ENCODE measurements at places on chromosomes 5 and 9. TPM values are rescaled to one million over a fixed set of nuclear protein-coding genes. Genes with fewer than 3 reads are reported as not detected.
A peak's percentile ranks its signal among the peaks of the same experiment; 100 is the strongest.

DNA sequence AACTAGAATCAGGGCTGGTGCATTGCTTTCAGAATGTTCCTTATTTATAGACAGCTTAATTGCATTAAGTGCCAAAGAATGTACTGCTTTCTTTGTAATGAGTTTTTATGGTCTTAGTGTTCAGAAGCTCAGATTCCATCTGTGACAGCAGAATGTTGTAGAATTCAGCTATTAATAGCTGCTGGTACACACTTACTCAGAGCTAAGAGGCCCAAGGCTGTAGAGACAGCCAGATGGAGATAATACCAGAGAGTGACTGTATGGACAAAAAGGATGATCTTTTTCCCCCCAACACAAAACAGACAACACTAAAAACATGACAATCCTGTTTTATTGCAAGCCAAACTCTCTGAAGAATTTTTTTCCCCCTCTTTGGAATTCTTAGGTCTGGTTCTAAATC, 50.2 kb downstream of the PPP2R2B start:
- DNase-seq, result no peak

Gene PKN3
- 0.31 TPM for total RNA-seq

Gene TRAF1
- 2.5 TPM for total RNA-seq

Gene PCDHB12
- total RNA-seq, result 14.8 TPM

DNA sequence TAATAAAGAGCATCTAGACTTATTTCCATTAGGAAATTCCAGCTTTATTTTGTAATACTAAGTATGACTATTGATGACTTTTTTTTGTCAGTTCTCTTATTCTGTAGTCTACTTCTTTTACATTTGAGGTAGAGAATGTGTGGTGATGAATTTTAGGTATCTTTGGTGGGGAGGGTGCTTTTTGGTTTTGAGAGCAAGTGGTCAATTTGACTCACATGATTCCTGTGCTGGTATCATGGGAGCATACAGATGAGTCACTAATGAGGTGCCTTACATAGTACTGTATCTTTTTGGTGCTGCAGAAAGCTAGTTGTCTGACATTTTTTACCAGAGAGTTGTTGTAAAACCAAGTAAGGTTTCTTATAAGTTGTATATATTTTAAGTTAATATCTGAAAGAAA, 35.3 kb downstream of the ERBIN start:
- no peak for DNase-seq

DNA sequence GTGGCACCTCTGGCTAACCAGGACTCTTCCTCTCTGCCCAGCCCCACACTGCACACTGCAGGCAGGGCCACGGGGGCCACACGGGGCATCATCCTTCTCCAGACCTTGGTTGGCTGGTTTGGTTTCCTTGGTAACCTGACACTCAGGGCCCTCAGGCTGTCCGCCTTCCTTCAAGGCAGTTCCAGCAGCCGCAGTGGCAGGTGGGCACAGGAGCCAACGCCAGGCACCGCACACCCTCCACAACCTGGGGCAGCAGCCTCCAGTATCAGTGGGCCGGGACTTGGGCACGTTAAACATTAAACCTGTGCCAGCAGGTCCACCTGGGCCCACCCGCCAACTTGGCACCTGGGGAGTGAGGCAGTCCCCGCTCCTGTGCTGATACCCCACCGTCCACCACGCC, 1.9 kb downstream of the NPDC1 start:
- DNase-seq, result no peak

GRCh38 chr5:115469904-115470516, 74.6 kb downstream of the FEM1C start:
- no peak for DNase-seq

Gene CNTNAP3B
- 68.5 TPM for total RNA-seq

Gene C5orf34
- total RNA-seq, result 4.4 TPM

DNA sequence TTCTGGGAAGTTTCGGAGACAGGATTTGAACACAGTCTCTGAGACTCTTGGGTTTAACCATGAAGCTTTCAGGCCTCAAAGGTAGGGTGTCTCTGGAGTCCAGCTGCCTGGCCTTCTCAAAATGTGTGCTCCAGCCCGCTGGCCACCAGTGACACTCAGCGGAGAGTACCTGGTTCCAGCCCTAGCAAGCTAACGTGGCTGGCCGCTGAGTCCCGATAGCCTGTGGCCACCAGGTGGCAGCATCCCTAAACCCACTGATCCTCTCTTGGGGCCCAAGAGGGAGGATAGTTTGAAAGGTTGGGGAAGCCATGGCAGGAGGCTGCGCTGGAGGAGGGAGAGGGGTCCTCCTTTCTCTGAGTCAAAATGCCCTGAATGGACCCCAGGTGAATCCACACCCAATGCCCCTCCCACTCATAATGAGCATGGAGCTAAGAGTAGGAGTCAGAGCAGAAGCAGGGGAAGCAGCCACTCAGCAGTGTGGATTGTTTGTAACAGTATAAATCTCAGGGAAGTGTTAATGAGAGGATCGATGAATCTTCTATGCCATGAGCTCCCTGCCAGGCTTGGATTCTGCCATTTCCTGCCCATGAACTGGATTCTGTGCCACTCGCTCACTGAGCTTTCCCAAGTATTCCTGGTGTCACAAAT, 5.4 kb upstream of the TIFAB start:
- peak; percentile 16 for DNase-seq

Gene FXN
- total RNA-seq, result 1.1 TPM

Gene THOC3
- 45.4 TPM for total RNA-seq

Gene CNTFR
- 14.0 TPM for total RNA-seq

DNA sequence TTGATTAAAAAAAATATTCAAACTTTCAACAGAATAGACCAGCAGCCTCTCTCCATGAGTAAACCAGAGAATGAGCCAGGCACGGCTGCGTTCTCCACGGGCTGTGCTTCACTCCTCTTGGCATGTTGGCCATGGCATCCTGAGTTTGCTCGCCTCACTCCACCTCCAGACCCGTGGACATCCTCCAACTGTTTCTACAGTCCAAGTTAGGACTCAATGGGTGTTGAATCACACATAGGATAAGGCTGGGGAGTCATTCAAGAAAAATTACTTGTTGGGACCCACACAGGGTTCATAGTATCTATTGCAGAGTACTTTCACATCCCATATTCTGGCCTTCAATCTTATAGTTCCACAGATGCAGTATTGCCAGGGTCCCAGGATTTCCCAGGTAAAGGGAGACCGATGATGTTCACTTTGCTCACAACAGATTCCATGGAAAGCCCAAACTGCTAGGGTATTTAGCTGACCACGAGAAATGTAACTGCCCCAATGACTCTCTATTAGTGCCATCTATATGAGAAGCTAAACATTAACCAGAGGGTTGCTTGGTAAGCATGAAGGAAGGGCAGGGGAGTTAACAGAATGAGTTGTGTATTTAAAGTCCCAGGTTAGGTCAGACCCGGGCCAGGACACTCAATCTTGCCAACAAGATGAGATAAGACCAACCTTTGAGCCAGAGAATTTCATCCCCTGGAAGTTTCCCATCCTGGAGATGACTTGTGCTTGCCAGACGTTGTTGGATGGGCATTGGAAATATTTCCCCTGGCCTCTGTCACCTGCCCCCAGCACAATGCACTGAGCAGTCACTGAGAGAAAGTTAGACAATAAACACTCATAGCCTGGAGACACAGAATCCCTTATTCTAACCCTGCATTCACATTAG, 19.7 kb upstream of the GDA start:
- DNase-seq, result no peak

DNA sequence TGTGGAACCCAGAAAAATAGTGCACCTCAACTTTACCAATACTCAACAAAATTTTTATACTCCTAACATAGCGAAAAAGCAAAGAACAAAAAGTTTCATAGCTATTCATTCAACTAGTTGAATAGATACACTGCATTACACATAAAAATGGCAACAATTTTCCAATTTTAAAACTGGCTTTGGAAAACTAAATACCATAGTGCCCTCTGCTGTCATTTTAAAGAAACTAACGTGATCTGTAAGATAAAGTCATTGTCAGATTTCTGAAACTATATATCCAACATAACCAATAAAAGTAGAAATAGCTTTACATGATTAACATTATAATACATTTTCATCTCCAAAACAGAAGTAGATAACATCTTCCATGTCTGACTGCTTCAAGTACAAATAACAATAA, 31.6 kb downstream of the DTWD2 start:
- no peak for DNase-seq

DNA sequence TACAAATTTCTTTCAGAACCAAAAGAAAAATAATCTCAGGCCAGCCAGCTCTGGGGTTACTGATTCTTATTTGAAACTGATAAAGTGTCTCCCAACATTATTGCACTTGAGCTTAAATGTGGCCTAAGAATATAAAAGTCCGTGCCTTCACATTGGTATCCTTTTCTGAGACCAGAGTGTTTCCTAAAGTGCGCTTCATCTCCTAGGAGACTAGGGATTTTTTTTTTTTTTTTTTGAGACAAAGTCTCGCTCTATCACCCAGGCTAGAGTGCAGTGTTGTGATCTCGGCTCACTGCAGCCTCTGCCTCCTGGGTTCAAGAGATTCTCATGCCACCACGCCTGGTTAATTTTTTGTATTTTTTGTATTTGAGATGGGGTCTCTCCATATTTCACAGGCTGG, 23.6 kb upstream of the KCNIP1 start:
- no peak for DNase-seq

GRCh38 chr9:130201399-130201873, 29.2 kb downstream of the NCS1 start:
- no peak for DNase-seq

- DNase-seq, result no peak
Observed at GRCh38 chr5:122772446-122772845, 2.4 kb upstream of the SNX2 start.

Gene UBLCP1
- 14.0 TPM for total RNA-seq

Gene PITX1
- not detected for total RNA-seq

Gene ANKRD34B
- total RNA-seq, result 0.16 TPM

DNA sequence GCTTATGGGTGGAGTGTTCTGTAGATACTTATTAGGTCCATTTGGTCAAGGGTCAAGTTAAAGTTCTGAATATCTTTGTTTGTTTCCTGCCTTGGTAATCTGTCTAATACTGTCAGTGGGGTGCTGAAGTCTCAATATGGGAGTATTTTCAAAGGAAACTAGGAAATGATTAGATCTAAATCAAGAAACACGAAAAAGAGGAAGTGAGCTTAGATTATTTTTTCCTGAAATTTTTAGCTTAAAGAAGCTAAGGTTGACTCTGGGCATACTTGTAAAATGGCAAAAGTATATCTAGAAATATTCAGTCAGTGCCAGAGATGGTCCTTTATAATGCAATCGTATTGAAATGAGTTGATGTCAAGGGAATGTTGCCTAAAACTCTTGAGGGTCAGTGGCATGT, 313.5 kb downstream of the ICE1 start:
- DNase-seq, result no peak

Gene GAPVD1
- total RNA-seq, result 81.6 TPM

Gene ACOT12
- total RNA-seq, result 2.8 TPM

DNA sequence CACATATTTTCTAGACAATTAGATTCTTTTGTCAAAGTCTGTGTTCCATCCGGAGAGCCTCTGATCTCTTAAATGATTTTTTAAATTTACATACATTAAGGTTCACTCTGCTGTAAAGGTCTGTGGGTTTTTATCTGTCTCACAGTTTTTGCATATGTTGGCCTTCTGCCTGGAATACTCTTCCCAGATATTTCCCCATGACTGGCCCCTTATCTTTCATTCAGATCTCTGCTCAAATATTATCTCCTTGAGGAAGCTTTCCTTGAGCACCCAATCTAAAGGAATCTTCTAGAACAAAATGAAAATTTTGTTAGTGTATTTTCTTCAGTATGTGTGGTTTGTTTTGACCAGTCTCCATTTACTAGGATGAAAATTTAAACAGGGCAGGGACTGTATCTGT, 26.3 kb downstream of the FAF2 start:
- DNase-seq, result no peak

DNA sequence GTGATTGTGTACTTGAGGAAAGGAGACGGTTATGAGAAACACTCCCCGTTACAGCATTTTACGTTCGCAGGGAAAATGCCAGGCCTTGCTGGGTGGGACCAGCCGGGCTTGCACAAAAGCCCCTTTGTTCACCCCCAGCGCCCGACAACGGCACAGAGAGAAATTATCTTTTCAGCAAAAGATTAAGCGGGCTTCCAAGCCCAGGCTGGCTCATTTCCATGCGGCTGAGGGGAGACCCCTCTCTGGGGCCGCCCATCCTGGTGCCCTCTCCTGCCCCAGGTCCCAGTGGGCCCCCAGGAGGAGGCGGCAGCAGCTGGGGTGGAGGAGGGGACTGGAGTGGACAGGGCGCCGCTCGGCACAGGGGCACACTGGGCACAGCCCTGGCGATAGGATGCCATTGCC, 50.8 kb upstream of the NOTCH1 start:
- DNase-seq, result no peak

Gene SH2D3C
- total RNA-seq, result 5.1 TPM

DNA sequence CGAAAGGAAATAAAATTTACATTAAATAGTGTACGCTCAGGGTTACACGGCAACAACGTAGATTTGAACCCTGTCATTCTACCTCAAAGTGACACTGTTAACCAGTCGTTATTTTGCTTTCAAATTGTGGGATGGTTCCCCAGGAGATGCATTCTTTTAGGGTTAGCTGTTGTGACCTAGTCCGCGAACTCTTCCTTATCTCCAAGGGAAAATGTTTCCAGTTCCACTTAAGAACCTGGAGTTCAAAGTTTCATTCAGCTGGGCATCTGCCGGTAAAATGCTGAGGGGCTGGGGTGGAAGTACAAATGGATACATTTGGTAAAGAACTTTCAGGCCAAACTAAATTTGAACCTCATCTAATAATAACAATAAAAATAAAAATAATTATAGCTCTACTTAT, 264.6 kb downstream of the NR3C1 start:
- no peak for DNase-seq

DNA sequence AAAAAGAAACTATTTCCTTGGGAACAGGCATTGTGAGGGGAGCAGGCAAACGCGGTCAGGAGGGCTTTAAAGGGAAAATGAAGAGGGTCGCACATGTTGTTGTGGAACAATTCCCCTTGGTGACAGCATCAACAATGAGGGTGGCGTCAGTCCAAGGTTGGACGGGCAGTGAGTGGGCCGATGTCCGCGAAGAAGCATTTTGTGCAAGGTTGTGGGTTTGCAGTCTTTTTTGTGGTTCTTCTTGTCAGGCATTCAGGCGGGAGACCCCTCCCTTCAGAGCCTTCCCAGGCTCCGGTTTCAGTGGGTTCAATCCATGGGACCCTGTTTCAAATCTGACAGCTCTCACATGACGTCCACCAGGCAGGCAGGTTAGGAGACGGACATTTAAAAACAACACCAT, 11.1 kb upstream of the SLC6A19 start:
- DNase-seq, result no peak

Gene PAEP
- not detected for total RNA-seq

Gene MZB1
- not detected for total RNA-seq

GRCh38 chr5:81895307-81895706, 76.5 kb upstream of the ATG10 start:
- no peak for DNase-seq

GRCh38 chr5:93602241-93603077, 19.4 kb downstream of the NR2F1 start:
- no peak for DNase-seq

Data from occipital lobe (tissue), 3 donors.